ENCODE measurements at places on chromosomes 5 and 9. TPM values are rescaled to one million over a fixed set of nuclear protein-coding genes. Genes with fewer than 3 reads are reported as not detected.
A peak's percentile ranks its signal among the peaks of the same experiment; 100 is the strongest.

DNA sequence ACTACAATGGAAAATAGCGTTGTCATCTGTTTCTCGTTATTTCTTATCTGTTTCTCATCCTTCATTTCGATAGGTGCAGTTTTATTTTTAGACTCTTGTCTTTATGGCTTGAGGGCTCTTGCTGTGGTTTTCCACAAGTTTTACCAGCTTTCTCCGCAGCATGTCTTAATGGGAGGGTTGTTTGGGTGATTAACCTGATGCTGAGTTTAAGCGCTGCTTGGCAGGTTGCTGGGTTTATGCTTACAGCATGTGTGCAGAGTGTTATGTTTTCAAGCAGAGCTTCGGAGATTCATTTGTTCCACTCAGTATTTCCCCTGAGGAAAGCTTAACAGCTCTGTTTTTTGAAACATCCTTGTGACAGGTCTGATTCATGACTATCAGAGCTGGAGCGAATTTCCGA is 154.0 kb downstream of the SLC12A2 start:
- no peaks in the 10 kb centered on the region for H3K36me3 ChIP-seq
- no peak for DNase-seq
- H3K27ac ChIP-seq = no peak overlapping the region
- no peaks in the 10 kb centered on the region for H3K4me1 ChIP-seq

GRCh38 chr5:66966439-66966838 is 230.2 kb downstream of the CD180 start:
- no peak for DNase-seq
- H3K4me1 ChIP-seq = peaks cover 7% of the 10 kb centered on the region
- no peaks in the 10 kb centered on the region for H3K36me3 ChIP-seq
- no peak overlapping the region for H3K27ac ChIP-seq
- H3K27me3 ChIP-seq = no peaks in the 10 kb centered on the region
- H3K4me3 ChIP-seq = no peak overlapping the region

GRCh38 chr9:82565188-82565969 is 497.6 kb downstream of the RASEF start:
- peak; percentile 52 for DNase-seq
- no peak overlapping the region for H3K4me3 ChIP-seq
- H3K4me1 ChIP-seq = peaks cover 3% of the 10 kb centered on the region
- H3K27ac ChIP-seq = no peak overlapping the region
- H3K36me3 ChIP-seq = no peaks in the 10 kb centered on the region

- H3K36me3 ChIP-seq = no peaks in the 10 kb centered on the region
- H3K4me1 ChIP-seq = no peaks in the 10 kb centered on the region
- H3K27ac ChIP-seq = no peak overlapping the region
- no peaks in the 10 kb centered on the region for H3K27me3 ChIP-seq
- no peak overlapping the region for H3K4me3 ChIP-seq
- no peak for DNase-seq
Observed at GRCh38 chr5:111392181-111392580, 120.2 kb downstream of the STARD4 start.

- H3K36me3 ChIP-seq = no peaks in the 10 kb centered on the region
- DNase-seq = no peak
- H3K27ac ChIP-seq = no peak overlapping the region
- H3K4me3 ChIP-seq = no peak overlapping the region
- H3K4me1 ChIP-seq = peaks cover 18% of the 10 kb centered on the region
Observed at GRCh38 chr5:68479524-68479923, 264.0 kb downstream of the PIK3R1 start.

- H3K4me1 ChIP-seq = no peaks in the 10 kb centered on the region
- H3K36me3 ChIP-seq = no peaks in the 10 kb centered on the region
- H3K27me3 ChIP-seq = no peaks in the 10 kb centered on the region
- H3K4me3 ChIP-seq = no peak overlapping the region
- no peak for DNase-seq
Observed at GRCh38 chr5:118728191-118728590, 260.2 kb downstream of the DTWD2 start.

GRCh38 chr9:135189497-135189896 is 102.0 kb downstream of the OLFM1 start:
- H3K27ac ChIP-seq = no peak overlapping the region
- H3K4me3 ChIP-seq = no peak overlapping the region
- DNase-seq = no peak
- peaks cover 7% of the 10 kb centered on the region for H3K4me1 ChIP-seq
- peaks cover 31% of the 10 kb centered on the region for H3K27me3 ChIP-seq

DNA sequence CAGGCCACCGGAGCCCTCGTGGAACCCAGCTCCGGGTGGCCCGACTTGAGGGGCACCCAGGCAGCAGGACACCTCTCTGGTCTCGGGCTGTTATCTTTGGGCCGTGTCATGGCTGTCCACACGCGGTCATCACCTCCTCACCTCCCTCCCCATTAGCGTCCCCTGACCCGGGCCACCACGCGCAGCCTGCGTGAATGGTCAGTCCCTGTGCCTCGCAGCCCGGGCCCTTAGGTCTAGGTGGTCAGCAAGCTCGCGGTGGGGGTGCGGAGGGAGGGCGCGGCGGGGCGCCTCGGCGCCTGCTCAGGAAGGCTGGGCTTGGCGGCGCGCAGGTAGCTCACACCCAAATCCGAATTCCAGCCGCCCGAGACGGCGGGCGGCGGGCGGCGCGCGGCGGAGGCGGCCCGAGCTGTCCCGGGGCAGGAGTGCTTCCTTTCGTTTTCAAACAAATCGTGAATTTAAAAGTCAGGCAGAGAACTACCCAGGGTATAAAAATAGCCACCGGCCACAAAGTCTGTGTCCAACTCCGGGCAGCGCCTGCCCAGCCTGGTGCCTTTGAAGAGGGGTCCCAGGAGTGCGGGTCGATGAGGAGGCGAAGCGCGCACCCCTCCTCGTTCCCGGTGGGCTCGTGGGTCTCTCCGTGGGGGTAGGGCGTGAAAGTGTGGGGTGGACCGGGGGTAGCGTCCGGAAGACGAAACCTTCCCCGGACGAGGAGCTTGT is 1.0 kb upstream of the RXRA start:
- H3K36me3 ChIP-seq = no peaks in the 10 kb centered on the region
- peak; percentile 87 for DNase-seq
- peaks cover 78% of the 10 kb centered on the region for H3K4me1 ChIP-seq
- peak overlapping the region; percentile 97 for H3K27ac ChIP-seq

DNA sequence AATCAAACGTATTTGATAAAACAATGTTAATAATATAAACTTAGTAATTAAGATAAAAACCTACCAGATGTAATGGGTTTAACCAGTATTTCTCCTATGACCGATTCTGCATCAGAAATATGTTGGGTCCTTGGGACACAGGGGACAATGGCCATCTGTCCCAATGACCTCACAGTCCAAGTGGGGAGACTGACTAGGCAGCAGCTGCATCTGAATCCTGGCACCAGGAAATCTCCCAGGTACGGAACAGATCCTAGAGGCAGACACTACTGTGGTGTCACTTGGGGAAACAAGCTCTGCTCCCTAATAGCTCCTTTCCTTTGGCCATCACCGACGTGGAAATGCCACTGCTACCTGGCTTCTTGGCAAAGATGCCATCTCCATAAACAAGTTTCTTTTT is 81.8 kb upstream of the SARDH start:
- no peaks in the 10 kb centered on the region for H3K4me1 ChIP-seq
- no peak for DNase-seq
- H3K4me3 ChIP-seq = no peak overlapping the region
- H3K27ac ChIP-seq = no peak overlapping the region

- peaks cover 65% of the 10 kb centered on the region for H3K36me3 ChIP-seq
- DNase-seq = peak; percentile 41
- no peaks in the 10 kb centered on the region for H3K4me1 ChIP-seq
- H3K4me3 ChIP-seq = no peak overlapping the region
- H3K27me3 ChIP-seq = no peaks in the 10 kb centered on the region
Observed at GRCh38 chr9:69253057-69253456, 72.0 kb upstream of the ENTREP1 start.

TUBB4B gene
- total RNA-seq = 112 TPM

PCDHB8 gene
- 1.7 TPM for total RNA-seq

Measured in stomach (tissue), 19 donors.